NCI-H1105 treated with DMSO at 0.1 percent for 48 hours (cell line): ENCODE measurements at places on chromosomes 3 and 15.
A peak's percentile ranks its signal among the peaks of the same experiment; 100 is the strongest.

GRCh38 chr3:46695177-46695961 lies 1.9 kb upstream of the ALS2CL start:
- no peak for DNase-seq

GRCh38 chr3:94909726-94910125 lies 846.9 kb downstream of the NSUN3 start:
- DNase-seq, result no peak

DNA sequence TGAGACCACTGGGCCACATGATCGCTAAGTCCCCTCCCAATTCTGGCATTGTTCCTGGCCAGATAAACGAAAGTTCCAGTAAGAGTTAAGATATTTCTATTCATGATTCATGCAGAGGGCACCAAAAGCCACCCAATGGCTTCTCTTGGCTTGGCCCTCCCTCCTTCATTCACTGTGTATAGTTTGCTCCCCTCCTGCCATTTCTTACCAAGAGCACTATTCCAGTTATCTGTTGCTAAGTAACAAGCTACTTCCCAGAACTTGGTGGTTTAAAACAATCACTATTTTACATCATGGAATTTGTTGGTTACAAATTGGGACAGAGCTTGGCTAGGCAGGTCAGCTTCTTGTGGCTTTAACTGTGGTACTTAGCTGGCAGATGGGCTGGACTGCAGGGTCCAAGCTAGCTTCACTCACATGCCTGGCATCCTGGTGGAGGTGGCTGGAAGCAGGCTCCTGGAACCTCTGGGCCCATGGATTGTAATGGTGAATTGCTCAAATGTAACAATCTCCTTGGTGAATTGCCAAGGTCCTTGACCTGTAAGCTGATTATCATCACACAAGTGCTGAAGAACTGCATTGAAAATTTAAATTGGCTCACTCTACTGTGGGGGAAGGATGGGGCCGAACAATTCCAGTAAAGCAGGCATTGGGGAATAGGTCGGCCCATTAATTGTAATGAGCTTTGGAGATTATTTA lies 16.6 kb downstream of the EAF1 start:
- no peak for DNase-seq

- DNase-seq, result peak; percentile 73
These were observed at the start of gene VPS33B for GRCh38 chr15:91022075-91022831. TSS of gene VPS33B (minus strand) at chr15:91022594. CDS start at chr15:91022249, 345 bp downstream.

GRCh38 chr15:32730677-32731654 lies 13.2 kb downstream of the GREM1 start:
- DNase-seq, result no peak

GRCh38 chr3:66398228-66399025 lies 102.4 kb downstream of the LRIG1 start:
- peak; percentile 41 for DNase-seq
